Right ventricle myocardium inferior (tissue), 1 donor: ENCODE measurements at places on chromosomes 2 and 18. TPM values are rescaled to one million over a fixed set of nuclear protein-coding genes. Genes with fewer than 3 reads are reported as not detected.

DNA sequence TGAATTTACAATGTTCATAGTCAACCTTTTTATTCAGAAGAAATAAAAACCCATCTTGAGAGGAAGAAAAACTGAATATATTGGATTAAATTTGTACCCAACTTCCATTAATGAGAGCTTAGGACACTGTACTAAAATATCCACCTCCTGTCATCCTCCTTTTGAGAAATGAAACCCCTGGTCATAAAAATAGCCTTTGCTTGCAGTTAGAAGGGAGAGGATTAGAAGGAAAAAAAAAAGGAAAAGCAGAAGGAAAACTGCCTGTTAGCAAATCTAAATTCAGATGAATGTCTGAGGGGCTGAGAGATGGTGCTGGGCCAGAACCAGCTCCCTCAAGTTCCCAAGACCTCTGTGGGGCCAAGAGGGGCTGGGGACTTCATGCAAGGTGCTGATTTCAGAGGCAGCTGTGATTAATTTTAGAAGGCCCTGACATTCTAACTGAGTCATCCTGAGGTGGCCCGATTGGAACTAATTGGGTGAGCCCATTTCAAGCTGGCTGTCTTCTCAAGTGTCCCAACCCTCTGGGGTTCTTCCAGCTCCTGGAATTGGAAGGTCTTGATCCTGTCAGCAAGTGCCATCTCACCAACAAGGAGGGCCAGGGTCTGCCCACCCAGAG lies 38.4 kb upstream of the BIN1 start:
- DNase-seq = no peak

- peak; percentile 67 for DNase-seq
Observed at GRCh38 chr18:79733986-79734770, 54.6 kb downstream of the CTDP1 start.

DNA sequence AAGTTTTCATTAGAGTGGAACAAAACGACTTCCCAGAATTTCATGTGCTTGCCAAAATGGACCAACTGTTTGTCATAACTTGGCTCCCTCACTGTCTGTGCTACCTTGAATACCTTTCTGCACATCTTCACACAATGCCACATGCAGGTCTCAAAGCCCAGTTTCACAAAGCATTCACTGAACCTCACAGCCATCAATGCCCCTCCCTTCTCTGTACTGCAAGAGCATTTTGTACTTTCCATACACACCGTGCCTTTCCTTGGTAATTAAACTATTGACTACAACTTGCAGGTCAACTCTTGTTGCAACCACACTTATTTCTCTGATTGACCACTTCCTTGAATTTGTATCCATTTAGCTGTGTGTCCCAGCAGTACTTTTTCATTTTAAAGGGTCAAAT lies 50.5 kb downstream of the PAX3 start:
- no peak for DNase-seq

DNA sequence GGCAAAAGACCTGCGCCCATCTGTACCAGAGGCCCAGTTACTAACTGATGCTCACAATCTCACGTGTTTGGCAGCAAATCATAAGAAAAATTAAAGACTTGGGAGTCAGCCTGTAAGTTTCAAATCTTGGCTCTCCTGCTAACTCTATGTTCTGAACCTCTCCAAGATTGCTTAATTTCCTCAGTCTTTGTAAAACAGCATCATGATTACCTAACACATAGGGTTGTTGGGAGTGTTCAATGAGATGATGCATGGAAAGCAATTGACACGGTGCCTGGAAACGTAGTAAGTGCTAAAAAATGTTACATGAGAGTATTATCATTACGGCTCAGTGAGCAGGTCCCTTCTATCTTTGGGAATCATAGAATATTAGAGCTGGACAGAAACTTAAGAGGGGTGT lies 497.6 kb upstream of the TCF4 start:
- no peak for DNase-seq

DNA sequence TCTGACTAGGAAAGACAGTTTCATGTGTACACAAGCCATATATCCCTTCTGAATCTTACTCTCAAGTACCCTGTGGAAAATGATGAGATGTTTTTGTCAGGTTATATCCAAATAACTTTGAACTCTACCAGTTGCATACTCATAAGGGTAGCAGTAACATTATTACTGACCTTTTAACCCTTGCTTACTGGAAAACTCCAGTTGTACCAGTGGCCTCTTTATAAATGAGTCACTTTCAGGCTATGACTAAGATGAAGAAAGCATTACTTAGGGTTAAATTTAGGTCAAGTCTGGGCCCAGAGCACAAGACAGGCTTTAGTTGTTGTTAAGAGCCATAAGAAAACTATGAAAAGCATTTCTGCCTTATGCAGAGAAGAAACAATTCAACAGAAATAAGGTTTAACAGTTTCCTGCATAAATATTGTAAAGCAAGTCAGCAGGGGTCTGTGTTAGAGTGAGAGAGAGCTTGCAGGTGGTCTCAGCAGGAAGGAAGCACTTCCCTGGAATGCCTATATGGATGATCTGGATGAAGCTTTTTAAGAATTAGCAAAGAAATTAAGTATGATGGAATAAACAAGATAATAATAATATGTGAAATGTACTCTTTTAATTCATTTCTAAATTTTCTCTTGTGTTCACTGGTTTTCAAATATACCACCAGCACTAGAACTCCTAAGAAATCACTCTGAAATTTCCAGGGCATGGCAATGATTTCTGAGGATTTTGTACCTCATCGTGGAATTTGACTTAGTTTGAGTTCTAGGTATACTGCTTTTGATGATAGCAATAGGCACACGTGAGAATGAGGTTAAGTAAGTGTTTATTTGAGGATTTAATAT lies 126.6 kb downstream of the UBE2E3 start:
- DNase-seq = no peak

DNA sequence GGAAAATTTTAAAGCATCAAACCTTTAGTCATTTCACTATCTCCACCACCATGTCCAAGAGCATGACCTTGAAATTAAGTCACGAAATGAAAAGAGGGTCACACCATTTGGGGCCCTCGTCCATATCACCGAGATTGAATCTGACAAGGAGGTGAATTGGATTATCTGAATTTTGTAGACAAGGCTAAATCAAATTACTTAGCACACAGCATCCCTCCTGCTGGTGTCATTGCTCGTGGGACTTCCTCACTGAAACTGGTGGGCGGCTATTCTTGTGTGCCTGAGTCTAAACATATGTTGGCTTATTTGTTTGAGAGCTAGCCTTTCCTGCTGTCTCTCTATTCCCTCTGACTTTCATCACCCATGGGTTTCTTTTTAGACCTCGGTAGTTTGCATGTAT lies 64.6 kb upstream of the CNGA3 start:
- DNase-seq = no peak

GRCh38 chr2:4140281-4140970 lies 437.1 kb downstream of the DCDC2C start:
- DNase-seq = no peak

DNA sequence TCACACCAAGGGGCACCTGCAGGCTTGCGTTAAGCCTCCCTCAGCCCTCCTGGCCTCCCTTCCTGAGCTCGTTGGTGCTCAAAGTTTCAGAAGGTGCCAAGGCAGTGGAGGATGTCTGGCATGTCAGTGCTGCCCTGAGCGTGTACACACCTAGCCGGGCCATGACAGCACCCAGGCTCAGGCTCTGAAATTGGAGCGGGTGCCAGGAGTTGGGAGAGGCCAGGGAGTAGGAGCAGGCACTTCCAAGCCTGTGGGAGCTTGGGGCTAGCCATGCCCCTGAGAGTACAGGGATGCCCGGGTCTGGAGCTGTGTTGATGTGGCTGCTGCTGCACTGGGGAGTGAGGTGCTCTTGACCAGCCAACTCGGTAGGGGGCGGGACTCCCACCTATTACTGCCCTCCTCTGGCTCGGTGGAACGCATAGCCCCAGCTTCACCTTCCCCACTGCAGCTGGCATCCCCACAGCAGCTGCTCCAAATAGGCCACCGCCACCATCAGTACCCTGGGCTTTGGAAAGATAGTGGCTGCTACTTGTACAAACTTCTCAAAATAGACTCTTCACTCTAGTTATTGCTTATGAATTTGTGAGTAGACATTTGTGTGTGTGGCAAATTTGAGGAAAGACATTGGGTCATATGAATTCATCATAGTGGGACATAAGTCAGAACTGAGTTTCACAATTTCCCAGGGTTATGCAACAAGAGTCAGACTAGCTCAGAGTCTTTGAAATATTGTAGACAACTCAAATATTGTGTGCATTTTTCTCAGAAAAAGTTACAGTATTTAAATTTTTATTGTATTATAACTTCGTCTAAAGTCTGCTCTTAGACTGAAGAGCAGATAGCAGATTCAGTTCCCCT lies 6.8 kb upstream of the PCARE start:
- no peak for DNase-seq

DNA sequence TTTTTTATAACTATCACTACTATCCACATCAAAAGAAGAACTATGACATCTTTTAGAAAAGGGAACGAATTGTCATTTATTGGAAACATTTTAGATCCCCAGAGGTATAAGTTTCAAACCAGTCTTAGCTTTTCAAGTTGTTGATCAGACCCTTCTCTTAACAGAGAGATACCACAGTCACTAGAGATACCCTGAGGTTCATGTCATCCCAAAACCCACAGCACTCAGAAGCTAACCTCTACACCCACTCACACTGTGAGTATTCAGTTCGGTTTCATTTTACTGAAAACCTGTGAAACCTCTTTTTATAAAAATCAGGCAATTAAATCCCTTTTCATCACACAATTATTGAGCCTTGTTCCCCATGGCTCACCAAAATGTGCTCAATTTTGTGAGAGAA lies 156.2 kb downstream of the DTNA start:
- DNase-seq = no peak

- DNase-seq = no peak
Observed at GRCh38 chr2:241025639-241026038, 27.2 kb downstream of the SNED1 start.

- DNase-seq = no peak
Observed at GRCh38 chr2:1219901-1220573, 193.2 kb upstream of the TPO start.

DNA sequence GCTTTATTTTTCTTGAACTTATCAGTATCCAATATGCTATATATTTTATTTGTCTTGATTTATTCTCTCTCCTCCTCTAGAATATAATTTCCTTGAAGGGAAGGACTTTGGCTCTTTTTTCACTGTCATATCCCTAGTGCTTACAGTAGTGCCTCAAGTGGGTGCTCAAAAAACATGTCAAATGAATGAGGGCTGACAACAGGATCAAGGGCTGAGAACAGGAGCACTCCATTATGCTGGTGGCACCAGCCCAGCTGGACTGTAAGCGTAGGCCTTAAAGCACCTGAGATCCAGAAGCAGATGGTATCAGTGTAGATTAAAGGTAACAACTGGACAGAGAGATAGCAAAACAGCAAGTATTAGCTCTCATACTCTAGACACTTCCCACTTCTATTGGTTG lies 46.3 kb downstream of the PMS1 start:
- no peak for DNase-seq

- no peak for DNase-seq
Observed at GRCh38 chr2:241091201-241091600, 10.9 kb downstream of the MTERF4 start.

GRCh38 chr2:88471083-88471942 lies 18.8 kb upstream of the FOXI3 start:
- DNase-seq = no peak

DNA sequence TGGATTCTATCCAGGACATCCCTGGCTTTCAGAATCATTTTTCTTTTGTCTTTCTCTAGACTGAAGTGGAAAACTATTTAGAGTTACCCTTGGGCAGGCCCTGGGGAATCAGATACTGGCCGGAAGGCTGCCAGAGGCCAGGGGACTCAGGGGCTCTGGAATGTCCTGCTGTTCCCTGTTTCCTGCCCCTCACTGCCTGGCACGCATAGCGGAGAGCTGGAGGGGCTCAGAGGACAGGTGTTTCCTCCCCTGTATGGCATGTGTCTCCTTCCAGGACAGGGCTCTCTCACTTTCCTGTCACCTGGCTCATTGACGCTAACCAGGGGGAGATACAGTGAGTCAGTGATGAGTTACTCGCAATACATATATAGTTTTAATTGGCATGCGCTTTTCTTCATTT lies 38.8 kb downstream of the DYSF start:
- DNase-seq = no peak

DNA sequence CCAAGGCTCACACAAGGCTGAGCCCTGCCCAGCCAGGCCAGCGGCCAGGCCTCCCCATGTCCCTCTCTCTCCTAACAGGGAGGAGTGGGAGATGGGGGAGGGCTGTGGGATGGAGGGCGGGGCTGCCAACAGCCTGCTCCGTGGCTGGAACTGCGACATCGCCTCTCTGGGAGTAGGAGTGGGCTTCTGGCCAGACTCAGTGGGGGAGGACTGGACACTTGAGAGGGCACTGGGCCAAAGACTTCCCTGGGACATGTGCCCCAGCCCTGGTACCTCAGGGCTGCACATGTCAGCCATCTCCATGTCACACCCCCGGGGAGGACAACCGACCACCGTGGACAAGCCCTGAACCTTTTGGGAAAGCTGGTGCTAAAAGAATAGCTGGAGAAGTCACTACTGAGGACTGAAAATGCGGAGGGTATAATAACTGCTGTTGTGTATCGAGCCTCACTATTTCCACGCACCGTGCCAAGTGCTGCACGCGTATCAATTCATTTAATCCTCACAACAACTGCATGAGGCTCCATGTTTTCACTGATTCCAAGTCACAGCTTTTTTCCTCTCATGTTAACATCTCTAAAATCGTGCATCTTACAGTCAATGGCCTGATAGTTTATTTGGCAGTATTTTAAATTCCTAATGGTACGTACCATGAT lies 127.3 kb downstream of the MSH2 start:
- no peak for DNase-seq

DNA sequence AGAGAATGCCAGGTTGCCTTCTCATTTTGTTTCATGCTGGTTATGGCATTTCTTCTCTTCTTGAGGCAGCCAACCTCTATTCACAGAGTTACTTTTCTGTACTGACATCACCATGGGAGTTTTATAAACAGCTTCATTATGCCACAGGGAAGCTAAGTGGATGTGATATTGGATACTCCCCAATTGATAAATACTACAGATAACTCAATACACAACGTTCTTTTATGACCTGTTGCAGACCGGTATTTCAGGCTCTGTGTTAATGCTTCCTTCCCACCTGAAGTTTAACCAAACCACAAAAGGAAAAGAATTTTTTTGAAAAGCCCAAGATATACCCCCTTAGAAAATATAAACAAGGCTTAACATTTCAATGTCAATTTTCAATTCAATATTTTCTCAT lies 258.3 kb upstream of the SOX11 start:
- DNase-seq = no peak

- no peak for DNase-seq
Observed at GRCh38 chr2:219308142-219309101, 779 bp downstream of the PTPRN start.

DNA sequence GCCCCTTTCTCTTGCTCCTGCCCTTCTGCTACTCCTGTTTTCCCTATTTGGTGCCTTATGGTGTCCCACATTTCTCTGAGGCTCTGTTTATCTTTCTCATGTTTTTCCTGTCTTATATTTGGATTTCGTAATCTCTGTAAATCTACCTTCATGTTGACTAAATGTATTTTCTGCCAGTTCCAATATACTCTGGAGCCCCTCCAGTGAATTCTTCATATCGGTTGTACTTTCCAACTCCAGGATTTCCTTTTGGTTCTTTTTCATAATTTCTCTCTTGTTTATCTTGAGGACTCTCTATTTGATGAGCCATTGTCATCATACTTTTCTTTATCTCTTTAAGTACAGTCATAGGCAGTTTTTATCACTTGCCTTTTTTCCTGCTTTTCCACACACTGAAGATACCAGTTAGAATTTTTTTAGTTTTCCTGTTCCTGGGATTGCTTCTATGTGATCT lies 19.1 kb downstream of the SCLY start:
- no peak for DNase-seq

Gene DSC3
- 0.08 TPM for total RNA-seq

Gene CFAP65
- total RNA-seq = not detected

Gene CYP1B1
- total RNA-seq = 19.6 TPM

Gene TTLL4
- 8.4 TPM for total RNA-seq

Gene SP140
- 0.32 TPM for total RNA-seq

Gene KIF5C
- 0.87 TPM for total RNA-seq

Gene CLEC4F
- 0.22 TPM for total RNA-seq
